ENCODE measurements at places on chromosomes 1 and 21. TPM values are rescaled to one million over a fixed set of nuclear protein-coding genes. Genes with fewer than 3 reads are reported as not detected.

DNA sequence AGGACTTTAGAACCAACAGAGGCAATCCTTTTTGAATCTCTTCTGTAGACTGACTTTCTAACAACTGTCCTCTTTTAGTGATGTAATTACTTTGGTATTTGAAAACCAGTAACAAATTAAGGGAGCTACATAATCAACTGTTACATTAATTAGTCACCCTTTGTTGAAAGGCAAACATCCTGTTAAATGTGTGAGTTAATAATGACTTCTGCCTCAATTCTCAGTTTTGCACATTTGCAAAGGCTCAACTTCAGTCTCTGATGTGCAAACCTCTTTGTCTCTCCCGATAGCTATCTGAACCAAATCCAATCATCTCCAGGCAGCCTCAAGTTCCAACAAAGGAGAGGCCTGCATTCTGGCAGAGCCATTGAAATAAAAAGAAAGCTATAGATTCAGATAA, 135.4 kb upstream of the C8B start:
- no peak for DNase-seq

GRCh38 chr1:119631433-119632102, 16.5 kb downstream of the ZNF697 start:
- DNase-seq, result no peak

CFAP410 gene
- total RNA-seq, result 14.5 TPM

TRIM45 gene
- total RNA-seq, result 0.30 TPM

F3 gene
- 0.65 TPM for total RNA-seq

DNA sequence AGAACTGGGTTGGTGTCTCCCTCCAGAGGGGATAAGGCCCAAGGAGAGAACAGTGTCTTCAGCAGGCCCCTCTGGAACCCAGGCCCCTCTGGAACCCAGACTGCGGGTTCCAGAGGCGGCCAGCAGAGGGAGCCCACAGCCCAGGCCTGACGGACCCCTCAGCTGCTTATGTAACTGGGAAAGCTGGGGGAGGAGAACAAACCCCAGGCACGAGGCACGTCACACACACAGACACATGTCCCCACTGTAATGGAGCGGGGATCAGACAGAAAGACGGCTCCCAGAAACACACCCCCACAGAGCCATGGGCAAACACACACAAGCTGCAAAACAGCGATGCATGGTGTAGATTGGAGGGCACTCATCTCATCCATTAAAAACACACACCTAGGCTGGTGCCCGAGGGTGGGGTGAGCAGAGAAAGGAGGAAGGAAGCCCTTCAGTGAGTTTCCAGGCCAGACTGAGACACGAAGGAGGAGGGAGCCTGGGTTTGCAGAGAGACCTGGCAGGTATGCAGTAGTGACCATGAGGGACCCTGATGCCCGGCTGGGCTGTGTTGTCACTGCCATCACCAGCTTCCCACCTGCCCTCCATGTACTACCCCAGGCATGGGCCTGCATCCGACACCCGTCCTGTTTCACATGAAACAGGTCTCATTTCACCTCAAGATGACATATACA, 2.8 kb upstream of the IGSF8 start:
- peak; percentile 79 for DNase-seq

GJA5 gene
- not detected for total RNA-seq

- no peak for DNase-seq
Observed at GRCh38 chr21:45283035-45283610, 4.6 kb downstream of the POFUT2 start.

- DNase-seq, result no peak
Observed at GRCh38 chr1:217895841-217896240, 264.7 kb downstream of the SPATA17 start.

GRCh38 chr1:112478314-112478713, 30.5 kb upstream of the WNT2B start:
- no peak for DNase-seq

DNA sequence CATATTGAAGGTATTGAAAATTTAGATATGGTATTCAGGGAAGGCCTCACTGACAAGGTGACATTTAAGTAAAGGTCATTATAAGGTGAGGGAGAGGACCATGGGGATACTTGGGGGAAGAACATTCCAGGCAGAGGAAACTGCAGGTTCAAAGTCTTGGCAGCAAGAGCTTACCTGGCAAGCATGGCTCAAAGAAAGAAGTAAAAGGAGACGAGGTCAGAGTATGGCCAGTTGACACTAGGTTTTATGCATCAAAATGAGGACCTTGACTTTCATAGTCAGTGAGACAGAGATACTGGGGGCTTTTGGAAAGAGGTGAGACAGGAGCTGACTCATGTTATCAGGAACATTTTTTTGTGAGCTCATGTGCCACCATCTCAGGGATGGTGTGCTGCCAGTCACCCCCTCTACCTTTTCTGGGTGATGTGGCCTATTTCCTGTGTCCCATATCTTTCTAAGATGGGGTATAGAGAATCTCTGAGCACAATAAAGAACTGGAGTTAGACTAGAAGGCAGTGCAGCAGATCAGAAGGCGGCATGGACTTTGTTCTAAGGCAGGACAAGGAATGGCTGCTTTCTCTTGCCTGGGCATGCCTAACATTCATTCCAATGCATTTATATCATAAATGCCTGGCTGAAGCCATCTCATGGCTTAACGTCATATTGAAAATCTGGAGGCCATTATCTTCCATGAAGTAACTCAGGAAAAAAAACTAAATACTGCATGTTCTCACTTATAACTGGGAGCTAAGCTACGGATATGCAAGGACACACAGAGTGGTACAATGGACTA, 406.7 kb downstream of the NTNG1 start:
- DNase-seq, result no peak

- peak; percentile 21 for DNase-seq
Observed at GRCh38 chr1:108533351-108534083, 26.4 kb upstream of the EEIG2 start.

DNA sequence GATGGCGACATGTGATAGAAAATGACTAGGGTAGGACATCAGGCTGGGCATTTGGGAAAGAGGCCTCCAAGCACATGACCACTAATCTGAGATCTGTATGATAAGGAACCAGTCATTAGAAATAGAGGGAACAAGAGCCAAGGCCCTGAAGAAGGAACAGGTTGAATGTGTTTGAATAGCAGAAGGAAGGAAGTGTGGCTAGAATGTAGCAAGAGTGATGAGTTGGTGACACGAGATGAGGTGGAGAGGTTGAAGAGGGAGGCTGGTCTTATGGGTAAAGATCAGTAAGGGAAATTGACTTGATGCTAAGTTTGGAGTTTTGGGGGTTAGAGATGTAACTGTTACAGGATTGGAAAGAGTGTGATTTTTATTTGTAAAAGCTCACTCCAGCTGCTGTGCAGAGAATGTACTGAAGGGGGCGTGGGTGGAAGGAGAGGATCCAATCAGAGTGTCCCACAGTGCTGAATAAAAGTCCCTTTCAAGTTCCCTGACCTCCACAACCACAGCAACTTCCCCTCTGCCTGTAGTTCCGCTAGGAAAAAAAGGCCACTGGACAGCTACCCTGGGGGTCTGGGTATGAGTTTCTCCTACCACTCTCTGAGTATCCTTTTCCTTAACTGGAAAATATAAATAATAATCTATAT, 295.0 kb downstream of the OMA1 start:
- DNase-seq, result no peak

SLAMF7 gene
- total RNA-seq, result 42.6 TPM

Measured in activated T-cell treated with anti-CD3 and anti-CD28 coated beads, Interleukin-2, amount 50 U/mL, for 72 hours (primary cell).